ENCODE measurements at places on chromosomes 2 and 18.

DNA sequence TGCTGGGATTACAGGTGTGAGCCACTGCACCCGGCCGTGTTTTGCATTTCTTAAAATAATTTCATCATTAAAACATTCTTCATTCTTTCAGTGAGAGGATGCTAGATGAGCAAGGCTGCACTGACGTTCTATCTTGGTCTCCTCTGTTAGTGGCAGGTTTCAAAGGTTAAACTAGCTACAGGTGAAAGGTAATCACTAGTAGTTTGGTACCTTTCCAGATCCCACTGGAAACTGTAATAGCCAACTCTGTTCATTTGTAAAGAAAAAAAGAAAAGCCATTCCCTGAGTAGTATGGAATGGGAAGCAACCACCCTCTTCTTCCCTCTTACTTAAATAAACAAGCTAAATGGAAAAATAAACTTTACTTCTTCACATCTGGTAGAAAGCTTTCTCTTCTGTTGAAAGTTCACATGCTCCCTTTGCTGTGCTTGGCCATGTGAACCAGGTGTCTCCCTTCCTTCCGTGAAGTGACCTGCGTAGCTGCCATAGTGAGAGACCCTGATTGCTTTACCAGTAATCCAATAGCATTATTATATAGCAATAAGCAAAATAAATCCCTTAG lies 94.0 kb downstream of the GREB1L start:
- no peak for DNase-seq

DNA sequence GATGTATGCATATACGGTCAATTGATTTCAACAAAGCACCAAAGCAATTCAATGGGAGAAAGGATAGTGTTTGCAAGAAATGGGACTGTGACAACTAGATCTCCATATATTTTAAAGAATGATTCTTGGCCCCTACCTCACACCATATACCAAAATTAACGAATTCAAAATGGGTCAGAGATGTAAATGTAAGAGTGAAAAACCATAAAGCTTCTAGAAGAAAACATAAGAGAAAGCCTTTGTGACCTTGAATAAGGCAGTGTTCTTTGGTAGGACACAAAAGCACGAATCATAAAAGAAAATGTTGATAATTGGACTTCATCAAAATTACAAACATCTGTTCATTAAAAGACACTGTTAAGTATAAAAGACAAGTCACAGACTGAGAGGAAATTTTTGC lies 5.0 kb upstream of the PROC start:
- no peak for DNase-seq

DNA sequence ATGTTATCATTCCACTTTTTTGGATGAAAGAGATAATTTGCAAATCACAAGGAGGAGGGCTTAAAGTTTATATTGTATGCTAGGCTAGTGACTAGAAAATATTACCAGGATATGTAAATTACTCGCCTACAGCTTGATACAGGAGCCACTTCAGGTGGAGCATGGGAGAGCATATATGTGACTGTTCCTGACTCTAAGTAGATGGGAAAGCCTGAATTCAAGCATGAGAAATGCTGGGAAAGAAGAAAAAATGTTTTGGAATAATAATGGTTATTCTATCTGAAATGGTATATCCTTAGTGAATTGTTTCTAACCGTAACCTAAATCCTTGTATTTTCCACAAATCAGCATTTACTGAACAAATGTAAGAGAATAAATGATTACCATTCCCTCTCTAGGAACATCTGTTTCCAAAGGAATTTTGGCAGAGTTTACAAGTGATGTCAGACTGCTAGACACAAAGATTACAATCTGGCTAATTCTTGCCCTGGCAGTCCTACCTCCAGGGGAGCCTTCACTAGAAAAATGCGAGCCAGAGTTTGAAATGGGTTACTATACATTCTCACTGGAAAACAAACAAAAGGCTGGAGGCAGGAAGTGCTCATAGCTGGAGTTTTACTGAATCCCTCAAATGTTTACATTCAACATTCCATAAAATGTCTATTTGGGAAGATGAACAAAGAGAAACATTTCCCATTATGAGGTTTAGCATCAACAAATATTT lies 129.4 kb upstream of the MAPRE2 start:
- DNase-seq: no peak

DNA sequence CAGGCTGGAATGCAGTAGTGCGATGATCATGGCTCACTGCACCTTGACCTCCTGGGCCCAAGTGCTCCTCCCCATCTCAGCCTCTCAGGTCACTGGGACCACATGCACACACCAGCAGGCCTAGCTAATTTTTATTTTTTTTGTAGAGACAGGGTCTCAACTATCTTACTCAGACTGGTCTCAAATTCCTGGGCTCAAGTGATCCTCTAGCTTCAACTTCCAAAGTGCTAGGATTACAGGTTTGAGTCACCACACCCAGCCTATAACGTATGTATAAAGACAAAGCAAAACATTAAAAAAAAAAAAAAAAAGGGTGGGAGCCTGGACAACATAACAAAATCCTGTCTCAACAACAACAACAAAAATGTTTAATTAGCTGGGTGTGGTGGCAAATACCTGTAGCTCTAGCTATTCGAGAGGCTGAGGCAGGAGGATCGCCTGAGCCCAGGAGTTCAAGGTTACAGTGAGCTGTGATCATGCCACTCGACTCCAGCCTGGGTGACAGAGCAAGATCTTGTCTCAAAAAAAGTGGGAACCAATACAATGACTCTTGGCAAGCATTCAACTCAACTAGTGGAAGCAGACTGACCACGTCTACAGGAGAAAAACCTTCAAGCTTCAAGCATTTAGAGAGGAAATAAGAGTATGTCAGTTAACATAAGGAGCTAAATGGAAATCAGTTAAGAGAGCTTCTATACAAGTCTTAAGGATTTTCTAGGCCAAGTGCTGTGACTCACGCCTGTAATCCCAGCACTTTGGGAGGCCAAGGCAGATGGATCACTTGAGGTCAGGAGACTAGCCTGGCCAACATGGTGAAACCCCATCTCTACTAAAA lies 2.6 kb downstream of the GTF3C2 start:
- DNase-seq: no peak

- DNase-seq: no peak
Observed at GRCh38 chr2:122077114-122077513, 321.7 kb downstream of the TSN start.

- no peak for DNase-seq
Observed at GRCh38 chr18:10127729-10128128, 213.9 kb downstream of the VAPA start.

DNA sequence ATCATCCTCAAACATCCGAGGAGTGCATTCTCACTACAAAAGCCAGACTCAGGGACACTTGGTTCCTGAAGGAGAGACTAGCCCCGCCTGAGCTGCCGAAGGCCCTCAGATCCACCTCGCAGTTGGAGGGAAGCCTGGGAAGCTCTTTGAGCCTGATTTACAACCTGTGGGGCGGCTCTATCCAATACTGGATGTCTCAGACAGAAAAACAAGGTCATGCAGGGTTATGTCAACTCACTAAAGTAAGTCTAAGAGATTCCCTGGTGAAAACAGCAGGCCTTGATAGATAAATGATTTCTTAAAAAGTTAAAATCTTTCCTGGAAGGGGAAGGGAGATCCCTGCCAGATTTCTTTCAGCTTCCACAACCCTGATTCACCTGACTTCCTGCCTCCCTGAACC lies 284.3 kb downstream of the CYP26B1 start:
- DNase-seq: no peak

DNA sequence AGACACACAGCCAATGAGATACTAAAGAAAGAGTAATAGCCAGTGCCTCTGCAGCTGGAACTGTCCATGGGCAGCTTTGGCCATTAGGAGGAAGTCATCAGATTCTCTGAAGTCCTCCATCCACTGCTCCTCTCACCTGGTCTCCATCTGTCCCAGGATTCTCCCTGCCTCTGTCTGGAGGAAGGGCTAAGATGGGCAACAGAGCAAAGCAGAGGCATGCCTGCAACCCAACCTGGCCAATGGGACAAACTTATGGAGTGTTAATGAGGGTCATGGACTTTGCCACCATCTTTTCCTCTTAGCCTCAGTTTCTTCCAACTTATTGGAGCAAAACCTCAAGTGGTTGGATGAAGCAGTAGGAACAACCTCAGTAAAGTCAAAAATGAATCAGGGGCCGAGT lies 91.5 kb upstream of the SIX3 start:
- no peak for DNase-seq

- no peak for DNase-seq
Observed at GRCh38 chr2:9830685-9831410, 12.4 kb upstream of the TAF1B start.

DNA sequence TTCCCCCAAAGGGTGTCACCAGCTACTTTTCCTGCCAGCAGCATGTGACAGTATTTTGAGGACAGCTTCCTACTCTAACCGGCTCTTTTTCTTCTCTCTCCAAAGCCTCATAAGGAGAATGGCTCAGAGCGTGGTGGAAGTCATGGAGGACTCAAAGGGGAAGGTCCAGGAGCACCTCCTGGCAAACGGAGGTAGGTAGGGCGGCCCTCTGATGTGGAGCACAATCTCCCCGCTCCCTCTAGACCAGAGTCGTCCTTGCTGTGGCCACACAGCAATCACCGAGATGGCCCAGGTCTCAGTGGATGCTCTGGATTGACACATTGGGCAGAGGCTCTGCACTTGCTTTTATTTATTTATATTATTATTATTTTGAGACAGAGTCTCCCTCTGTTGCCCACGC lies 32.4 kb downstream of the ATP6V1C2 start:
- no peak for DNase-seq

DNA sequence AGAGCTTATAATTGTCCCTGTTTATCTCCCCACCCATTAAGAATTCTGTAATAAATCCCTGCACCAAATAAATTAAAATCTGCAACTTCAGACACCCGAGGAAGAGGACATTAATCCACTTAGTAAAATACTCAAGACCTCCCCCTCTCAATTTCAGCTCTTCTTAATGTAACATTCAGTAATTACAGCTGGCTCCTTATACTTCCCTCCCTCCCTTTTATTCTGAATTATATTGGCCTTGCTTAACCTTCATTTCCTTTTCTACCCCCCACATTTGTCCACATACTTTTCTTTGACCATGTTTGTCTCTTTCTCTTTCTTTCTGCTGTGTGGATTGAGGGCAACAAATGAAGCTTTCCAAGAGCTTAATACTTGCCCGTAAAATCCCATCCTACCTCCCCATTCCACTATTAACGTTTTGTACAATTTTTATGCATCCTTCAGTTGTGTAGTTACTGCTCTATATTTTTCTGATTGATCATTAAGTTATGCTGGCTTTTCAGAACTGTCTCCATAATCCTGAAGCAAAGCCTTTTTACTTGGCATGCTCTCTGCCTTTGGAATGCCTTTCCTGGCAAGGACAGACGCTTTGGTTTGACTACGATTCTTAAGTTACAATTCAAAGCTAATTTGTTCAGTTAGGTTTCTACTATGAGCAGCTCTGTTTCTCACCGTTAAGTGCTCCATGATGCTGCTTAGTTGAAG lies 580.1 kb downstream of the ZEB2 start:
- no peak for DNase-seq

DNA sequence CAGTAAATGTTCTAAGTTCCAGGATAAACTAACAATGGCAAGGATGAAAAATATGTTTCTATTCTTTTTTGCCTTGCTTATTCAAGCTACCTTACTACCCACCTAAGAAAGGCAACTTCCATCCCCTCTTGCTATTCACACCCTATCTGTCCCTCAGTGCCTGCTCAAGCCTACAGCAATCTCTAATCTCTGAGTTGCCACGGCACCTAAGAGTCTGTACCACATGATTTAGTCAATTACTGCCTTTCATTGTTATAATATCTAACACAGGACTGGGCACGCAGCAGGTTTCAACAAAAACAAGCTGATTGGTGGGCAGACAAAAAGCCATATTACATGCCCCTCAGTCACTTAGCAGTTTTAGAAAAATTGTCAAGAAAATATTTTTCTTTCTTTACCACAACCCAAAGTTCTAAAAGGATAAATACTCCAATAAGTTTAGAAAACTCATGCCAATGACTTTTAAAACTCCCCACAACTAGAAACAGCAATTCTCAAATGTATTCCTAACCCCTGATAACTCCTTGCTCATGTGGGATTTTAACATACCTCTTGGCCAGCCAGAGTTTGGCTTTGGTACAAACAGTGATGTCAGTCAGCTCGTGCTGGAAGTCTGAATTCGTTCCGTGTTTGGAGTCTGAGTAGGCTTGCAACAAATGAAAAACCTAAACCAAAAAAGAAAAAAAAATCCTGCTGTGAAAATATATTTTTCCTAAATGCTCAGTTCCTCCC lies 117.3 kb upstream of the ZFP36L2 start:
- DNase-seq: no peak

DNA sequence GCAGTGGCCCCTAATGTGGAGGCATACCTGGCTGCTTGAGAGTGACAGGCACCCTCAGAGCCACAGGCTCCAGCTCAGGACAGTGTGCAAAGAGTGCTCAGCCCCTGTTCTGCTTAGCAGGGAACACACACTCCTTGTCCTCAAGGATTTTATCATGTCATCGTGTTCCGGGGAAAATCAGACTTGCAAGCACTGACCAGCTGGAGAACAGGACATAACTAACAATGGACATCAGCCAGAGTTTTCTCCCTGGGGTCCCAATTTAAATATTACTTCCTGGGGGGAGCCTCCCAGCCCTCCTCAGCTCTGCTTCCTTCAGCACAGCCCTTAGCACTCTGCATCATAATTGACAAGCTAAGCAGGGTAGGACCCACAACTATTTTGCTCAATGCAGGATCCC lies 175.4 kb upstream of the ACAA2 start:
- DNase-seq: no peak

DNA sequence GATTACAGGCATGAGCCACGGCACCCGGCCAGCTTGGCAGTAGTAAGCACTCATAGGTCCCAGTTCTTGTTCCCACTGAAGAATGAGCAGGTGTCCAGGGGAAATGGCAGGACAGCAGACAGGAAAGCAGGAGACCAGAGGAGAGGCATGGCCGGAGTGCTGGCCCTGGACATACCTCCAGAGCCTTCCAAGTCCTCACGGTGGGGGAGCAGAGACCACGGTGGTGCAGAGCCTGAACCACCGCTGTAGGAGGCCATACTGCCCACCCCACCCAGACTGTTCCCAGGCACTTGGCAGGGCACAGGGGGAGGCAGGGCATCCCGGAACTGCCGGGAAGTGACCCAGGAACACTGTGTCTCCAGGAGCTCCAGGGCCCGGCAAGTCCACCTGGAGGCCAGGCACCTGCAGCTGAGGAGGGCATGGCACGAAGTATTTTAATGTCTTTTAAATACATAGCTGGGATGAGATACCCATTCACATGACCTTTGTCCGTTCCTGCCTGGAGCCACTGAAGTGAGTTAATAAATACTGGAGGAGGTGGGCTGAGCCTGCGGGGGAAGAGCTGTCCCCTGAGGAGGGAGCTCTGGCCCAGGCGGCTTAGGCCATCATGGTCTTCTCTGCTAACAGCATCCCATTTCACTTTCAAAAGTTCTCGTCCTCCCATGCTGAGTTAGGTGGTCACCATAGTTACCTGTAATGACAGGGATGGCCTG lies 49.7 kb upstream of the TFCP2L1 start:
- no peak for DNase-seq

GRCh38 chr2:199470361-199470671 lies 12.6 kb upstream of the SATB2 start:
- no peak for DNase-seq

DNA sequence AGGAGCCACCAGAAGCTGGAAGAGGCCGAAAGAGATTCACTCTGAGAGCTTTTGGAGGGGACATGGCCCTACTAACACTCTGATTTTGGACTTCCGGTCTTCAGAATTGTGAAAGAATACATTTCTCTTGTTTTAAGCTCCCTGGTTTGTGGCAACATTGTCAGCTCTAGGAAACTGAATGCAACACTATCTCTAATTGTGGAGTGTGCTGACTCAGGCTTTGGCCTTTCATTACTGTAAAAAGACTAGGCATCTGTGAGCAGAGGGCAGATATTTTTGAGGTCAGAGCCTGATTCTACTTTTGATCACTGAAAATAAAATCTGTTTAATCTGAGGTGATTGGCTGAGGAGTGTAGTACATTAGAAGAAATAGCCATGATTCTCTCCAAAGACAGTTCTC lies 185.4 kb upstream of the FAM98A start:
- no peak for DNase-seq

GRCh38 chr18:51100385-51101120 lies 70.5 kb downstream of the SMAD4 start:
- no peak for DNase-seq

Data from effector memory CD4-positive, alpha-beta T cell (primary cell).